ENCODE measurements at places on chromosomes 6 and 20. TPM values are rescaled to one million over a fixed set of nuclear protein-coding genes. Genes with fewer than 3 reads are reported as not detected.

TBC1D7 gene
- total RNA-seq, result 25.3 TPM

NRSN1 gene
- not detected for total RNA-seq

IL20RA gene
- total RNA-seq, result 0.12 TPM

FILIP1 gene
- total RNA-seq, result 0.35 TPM

UNC5CL gene
- total RNA-seq, result 0.12 TPM

DTD1 gene
- 100 TPM for total RNA-seq

GATA5 gene
- total RNA-seq, result 1.7 TPM
